Amniotic epithelial cell (primary cell): ENCODE measurements at places on chromosomes 6 and 20.

DNA sequence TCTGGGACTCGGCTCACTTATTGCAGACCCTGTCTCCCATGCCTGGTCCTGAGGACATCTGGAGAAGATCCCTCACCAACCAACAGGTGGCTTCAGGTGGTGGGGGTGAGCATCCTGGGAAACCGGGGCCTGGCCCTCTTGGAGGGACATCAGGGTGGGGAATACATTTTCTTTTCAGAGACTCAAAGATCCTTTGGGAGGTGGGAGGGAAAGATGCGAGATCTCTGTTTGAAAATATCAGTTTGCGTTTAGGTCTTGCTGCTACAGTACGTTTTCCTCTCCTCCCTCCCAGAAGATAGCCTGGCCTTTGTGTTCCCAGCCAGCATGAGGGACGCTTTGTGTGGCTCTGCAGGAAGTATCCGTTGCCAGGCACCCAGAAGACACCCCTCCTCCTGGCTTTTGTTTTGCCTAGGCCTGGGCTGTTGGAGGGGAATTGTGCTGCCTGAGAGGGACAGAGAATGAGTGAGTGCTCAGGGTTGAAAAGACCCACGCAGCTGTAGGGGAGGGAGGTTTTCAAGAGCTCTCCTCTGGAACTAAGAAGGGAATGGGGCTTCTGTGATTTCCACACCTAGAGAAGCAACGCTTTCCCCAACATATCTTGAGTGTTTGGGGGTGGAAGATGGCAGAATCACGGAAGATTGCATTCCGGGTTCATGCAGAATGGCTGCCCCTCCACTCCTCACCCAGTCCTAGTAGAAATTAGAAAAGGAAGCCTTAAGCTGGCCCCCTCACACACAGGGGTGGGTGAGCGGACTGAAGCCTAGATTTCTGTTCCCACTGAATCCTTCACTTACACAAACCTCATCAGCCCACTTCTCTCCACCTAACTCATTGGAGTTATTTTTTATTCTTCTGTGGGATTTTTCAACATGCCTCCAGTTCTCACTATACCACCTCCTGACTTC lies 22.0 kb upstream of the SLC2A12 start:
- DNase-seq: no peak

DNA sequence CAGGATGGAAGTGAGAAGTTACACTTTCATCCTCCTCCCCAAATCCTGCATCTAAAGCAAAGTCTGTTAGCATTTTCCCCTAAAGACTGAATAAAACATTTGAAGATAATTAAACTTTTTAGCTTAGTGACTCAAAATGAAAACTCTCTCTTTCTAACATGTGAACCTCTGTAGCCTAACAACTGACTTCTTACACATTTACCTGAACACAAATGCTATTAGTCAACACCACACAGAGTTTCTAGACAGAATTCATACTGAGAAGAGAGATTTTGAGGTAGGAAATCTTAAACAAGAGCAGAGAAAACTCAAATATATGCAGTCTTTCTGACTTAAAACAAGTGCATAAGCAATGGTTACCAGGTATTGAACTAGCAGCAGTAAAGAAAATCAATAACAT lies 149.9 kb upstream of the SMLR1 start:
- no peak for DNase-seq

- no peak for DNase-seq
Measured at GRCh38 chr6:14455427-14455826, 337.9 kb downstream of the CD83 start.

GRCh38 chr20:23456873-23457272 lies 4.2 kb upstream of the CST11 start:
- DNase-seq: no peak

- DNase-seq: peak; percentile 70
Measured at GRCh38 chr20:48339190-48339985, 488.4 kb downstream of the PREX1 start.

DNA sequence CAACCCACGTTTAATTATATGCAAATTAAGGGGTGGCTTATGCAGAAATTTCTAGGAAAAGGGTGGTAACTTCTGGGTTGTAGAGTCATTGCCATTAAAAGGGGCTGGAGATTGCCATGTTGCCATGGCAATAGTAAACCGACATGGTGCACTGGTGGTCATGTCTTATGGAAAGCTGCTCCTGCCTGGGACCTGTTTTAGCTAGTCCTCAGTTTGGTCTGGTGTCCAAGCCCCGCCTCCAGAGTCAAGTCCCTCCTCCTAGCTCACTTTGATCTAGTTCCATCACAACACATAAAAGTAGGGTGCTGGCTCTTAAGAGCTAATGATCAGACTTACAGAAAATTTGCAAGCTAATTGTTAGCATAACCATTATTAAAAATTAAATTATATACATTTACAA lies 5.3 kb downstream of the SLC22A2 start:
- DNase-seq: no peak

GRCh38 chr6:75204217-75204958 lies 1.5 kb downstream of the COL12A1 start:
- DNase-seq: peak; percentile 93

- DNase-seq: peak; percentile 34
Measured at GRCh38 chr6:87465051-87465450, 7.7 kb upstream of the SLC35A1 start.
